ENCODE measurements at places on chromosomes 5 and 9. TPM values are rescaled to one million over a fixed set of nuclear protein-coding genes. Genes with fewer than 3 reads are reported as not detected.

DNA sequence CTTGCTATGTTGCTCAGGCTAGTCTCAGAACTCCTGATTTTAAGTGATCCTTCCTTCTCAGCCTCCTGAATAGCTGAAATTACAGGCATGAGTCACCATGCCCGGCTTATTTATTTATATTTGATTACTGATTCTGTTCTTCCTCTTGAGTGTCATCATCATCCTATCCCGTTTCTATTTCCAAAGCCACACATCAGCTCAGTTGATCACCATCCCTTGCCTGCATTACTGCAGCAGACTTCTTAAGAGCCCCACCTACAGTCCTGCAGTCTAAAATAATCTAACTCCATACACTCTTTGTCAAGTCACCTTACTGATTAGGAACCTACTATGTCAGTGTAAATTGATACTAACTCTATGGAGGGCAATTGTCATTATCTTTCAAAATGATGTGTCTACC lies 138.9 kb upstream of the RAI14 start:
- no peak for DNase-seq

DNA sequence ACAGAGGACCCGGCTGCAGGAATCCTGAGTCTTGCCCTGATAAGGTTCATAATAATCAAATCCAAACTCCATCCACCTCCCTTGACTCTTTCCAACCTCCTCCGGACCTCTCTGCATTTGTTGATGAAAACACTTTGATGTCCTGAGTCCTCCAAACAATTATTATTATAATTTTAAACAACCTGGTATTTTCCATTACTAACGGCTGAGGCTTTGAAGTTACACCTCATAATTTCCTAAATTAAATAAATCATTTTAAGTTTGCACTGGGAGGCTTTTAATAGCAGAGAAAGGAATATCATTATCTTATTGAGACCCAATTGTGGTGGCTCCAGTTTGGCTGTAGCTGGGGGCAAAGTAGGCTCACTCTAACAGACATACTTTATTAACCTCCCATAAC lies 9.5 kb downstream of the MSX2 start:
- DNase-seq = no peak

GRCh38 chr9:82419696-82420486 lies 431.3 kb downstream of the SPATA31D1 start:
- no peak for DNase-seq

DNA sequence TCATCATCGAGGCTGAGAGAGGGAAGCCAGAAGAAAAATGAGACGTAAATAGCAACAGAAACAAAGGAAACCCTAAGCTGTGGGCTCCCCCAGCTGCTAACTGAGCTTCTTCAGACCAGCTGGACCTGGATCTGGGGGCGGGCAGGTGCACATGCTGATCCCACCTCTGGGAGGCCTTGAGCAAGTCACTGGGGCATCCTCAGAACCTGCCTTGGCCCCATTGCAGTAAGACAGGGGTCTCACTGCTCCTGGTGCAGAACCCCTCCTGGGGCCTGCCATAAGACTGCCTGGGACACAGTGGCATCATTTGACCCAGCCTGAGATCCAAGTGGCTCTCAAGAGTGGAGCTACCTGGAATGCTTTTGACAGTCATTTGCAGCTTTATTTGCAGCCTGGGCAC lies 77.4 kb downstream of the PHF2 start:
- no peak for DNase-seq

DNA sequence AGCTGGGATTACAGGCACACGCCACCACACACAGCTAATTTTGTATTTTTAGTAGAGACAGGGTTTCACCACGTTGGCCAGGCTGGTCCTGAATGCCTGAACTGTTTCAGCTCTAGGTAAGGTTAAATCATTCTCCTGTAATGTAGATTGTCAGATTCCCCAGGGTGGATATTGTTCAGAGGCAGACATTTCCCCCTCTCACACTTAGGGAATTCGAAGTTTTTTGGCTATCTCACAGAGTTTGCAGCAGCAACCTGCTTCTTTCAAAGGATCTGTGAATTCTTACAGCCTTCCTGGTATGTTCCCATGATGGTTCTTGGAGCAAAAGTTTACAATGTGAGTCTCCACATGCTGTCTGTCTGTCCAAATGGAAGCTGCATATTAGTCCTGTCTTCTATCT lies 15.6 kb upstream of the DIRAS2 start:
- DNase-seq = no peak

Gene ARL14EPL
- not detected for total RNA-seq

Gene FBP2
- total RNA-seq = not detected

All from breast epithelium (tissue), 4 donors.